Fibroblast of the aortic adventitia (primary cell): ENCODE measurements at places on chromosomes 6 and 20. TPM values are rescaled to one million over a fixed set of nuclear protein-coding genes. Genes with fewer than 3 reads are reported as not detected.

The SULF2 gene
- 1.9 and 55.8 TPM in 2 replicates for total RNA-seq

The C2 gene
- total RNA-seq, result 4.4 and 48.2 TPM in 2 replicates

DNA sequence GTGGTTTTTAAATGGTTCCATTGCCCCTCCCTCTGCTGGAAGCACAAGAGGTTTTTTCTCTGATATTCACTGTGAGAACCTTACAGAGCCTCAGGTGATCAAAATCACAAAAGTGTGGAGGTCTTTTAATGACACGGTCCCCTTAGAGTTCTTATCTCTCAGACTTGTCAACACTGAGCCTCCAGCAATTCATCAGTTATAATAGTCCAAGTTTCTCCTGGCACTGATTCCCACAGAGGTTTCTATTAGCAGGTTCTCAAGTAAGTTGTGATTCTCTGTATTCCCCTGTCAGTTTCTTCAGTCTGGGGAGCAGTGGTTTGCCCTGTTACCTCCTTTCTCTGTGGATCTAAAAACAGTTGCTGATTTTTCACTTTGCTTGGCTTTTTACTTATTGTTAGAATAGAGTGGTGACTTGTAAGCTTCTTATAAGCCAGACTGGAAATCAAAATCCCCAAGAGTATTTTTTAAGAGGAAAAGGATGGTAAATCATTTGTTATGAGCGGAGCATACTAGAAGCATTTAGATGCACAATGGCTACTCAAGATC is 157.4 kb upstream of the BMP5 start:
- peak; percentile 45 for DNase-seq

DNA sequence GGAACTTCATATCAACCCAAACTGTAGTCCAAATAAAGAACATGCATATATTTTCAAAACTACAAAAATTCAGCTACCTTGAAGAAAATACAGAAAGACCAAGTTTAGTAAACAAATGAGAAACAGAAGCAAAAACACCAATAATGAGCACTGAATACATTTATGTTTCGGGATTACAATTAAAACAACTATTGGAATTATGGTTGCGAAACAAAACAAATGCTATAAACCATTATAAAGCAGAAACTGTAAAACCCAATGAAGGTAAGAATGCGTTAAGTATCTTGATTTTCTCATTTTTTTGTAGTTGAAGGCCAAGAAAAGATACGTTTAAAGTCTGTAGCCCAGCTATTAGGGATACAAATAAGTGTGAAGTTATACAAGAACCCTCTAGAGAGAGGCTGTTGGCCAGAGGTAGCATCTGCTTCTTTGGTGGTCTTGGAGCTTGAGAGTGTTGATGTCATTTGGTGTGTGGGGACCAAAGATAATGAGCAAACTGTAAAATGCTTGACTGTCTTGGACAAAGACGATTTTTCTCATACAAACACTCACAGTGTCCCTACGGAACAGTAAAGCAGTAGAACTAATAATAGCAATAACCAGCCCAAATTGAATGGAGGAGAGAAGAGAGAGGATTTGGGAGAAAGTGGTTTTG is 111.5 kb downstream of the PRND start:
- no peak for DNase-seq

The FAM162B gene
- total RNA-seq, result 1.6 TPM in 1 of 2 replicates, not detected in the other

- no peak for DNase-seq
Measured at GRCh38 chr20:20447196-20447595, 79.3 kb downstream of the INSM1 start.

DNA sequence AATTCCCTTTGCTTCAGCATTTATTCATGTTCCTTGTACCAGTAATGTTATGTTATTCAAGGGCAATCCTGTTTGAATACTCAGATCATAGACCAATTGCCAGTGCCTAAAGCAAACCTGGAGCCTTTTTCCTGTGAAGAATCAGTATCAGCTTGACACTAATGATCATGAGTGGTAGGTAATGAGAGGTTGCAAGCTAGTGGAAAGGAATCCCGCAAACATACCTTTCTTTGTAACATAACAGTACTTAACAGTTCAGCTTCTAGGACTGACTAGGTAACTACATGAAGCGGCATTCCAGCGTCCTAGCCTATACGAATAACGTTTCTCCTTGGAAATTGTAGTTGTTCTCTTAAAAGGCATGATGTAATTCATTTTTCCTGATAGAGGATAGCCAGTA is 253.7 kb downstream of the TMEM242 start:
- DNase-seq, result no peak

GRCh38 chr6:28537509-28538140 is 11.9 kb downstream of the GPX5 start:
- DNase-seq, result peak; percentile 2

- DNase-seq, result no peak
Measured at GRCh38 chr20:58268936-58269619, 40.4 kb upstream of the RAB22A start.

- peak; percentile 8 for DNase-seq
Measured at GRCh38 chr6:169371344-169372127, 117.9 kb upstream of the THBS2 start.
